Vagina (tissue), 2 donors: ENCODE measurements at places on chromosomes 1 and 21.

GRCh38 chr1:183986941-183987340 is 50.6 kb downstream of the COLGALT2 start:
- DNase-seq, result no peak

GRCh38 chr1:236421850-236422516 is 27.9 kb downstream of the EDARADD start:
- no peak for DNase-seq

DNA sequence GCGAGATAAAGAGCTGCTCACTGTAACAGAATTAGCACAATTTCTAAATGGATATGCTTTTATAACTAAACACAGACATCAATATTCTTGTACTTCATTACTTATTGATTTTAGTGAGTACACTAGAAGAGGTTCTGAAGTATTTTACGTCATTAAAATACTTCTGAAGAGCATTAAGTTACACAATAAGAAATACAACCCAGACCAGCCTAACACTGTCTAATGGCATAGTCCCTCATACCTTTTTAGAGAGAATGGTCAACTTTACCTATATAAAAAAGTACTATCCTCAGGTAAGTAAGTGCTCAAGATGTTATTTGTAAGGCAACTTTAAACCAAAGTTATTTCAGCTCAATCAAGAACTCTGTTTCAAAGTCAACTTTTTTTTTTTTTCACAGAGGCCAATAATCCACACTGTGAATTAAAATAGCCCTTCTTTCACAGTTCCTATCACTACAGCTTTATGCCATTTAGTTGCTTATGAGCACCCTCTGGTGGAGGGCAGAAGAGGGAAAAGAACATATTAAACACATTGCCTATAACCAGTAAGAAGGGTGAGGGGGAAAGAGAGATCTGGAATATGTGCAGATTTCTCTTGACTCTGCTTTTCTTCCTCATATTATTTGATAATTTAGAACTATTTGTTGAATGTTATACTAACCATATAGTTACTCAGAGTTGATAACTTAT is 182.1 kb upstream of the DMRTA2 start:
- no peak for DNase-seq

GRCh38 chr1:54274448-54274847 is 74.5 kb downstream of the MRPL37 start:
- DNase-seq, result no peak

DNA sequence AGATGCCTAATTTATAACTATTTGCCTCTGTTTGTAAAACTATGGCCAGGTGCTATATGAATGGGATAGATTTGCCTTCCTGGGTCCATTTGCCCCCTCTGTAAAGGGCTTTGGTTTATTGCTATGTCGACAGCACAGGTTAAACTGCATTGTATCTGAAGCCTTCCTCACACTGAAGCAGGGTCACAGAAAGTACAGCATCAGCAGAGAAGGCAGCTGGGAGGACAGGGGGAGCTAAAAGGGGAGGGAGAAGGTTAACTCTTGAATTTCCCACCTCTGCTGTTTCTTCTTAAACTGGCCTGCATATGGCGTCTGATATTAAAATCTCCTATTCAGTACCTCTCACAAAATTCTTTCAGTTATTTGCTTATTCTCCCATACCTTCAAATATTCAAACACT is 297.4 kb downstream of the TM2D1 start:
- DNase-seq, result no peak

DNA sequence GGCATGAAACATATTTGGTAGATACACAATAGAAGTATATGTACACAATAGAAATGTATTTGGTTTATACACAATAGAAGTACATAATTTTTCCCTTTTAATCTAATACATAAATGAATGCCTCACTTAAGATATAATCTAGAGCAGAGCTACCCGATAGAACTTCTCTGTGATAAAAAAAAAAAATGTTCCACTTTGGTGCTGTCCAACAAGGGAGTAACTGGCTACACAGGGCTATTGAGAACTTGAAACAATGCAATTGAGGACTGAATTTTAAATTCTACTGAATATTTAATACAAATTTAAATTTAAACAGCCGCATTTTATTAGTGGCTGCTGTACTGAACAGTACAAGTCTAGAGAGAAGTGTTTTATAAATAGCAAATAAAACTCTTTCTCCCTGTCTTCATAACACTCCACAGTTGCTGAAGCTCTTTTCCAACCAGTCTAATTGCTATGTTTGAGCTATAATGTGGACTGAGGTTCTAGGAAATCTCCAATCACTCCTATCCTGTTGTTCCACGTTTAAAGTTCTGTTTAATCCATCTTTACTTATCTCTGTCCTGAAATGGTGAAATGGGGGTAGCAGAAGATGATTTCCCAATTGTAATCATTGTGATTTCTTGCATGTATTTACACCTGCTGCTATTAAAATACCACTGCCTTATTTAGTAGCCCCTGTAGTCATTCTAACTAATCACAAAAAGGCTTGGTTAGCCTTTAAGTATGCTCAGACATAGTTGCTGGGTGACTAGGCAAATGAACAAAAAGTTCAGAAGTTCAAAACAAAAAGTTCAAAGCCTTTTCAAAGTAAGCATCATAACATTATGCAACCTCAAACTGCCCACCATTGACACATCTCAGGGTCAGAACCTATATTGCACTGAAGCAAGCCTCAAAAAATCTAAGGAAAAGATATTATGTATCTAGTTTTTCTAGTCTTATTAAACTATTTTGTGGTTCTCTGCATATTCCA is 192.3 kb upstream of the C1orf87 start:
- DNase-seq, result no peak

- DNase-seq, result no peak
These were observed 837 bp downstream of the UBASH3A start for GRCh38 chr21:42404539-42404938.

DNA sequence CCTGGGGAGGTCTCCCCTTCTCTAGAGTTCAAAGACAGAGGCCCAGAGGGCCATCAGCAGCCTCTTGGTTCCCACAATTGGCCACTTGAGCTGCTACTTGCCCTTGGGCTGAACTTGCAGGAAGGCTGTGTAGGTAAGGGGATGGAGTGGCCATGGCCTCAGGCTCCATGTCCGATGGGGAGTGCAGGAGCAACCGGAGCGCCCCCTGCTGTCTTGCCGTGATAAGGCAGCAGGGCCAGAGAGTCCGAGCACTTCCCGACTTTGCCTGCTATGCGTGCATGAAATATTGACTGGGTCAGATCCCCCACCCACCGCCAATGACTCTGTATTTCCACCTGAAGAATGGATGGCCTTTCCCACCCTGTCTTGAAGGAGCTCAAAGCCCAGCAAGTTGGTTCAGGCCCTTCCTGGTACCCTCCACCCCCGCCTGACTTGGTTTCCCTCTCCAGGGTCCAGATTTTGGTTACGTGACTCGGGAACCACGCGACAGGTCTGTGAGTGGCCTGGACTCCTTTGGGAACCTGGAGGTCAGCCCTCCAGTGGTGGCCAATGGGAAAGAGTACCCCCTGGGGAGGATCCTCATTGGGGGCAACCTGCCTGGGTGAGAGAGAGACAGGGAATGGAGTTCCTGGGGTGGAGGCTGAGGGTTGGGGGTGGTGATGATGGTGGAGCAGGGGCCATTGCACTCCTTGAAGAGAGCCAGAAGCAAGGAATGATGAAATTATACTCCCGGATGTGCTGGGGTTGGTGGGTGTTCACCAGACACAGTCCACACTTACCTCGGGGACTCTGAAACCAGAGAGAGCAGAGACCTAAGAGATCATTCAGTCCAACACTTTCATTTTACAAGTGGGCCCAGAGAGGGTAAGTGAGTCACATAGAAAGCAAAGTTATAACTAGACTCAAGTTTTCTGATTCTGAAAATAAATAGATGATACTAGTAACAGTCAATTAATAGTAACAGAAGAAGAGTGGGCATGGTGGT is 25.6 kb downstream of the PADI3 start:
- DNase-seq, result no peak
